ENCODE measurements at places on chromosomes 7 and 10.

DNA sequence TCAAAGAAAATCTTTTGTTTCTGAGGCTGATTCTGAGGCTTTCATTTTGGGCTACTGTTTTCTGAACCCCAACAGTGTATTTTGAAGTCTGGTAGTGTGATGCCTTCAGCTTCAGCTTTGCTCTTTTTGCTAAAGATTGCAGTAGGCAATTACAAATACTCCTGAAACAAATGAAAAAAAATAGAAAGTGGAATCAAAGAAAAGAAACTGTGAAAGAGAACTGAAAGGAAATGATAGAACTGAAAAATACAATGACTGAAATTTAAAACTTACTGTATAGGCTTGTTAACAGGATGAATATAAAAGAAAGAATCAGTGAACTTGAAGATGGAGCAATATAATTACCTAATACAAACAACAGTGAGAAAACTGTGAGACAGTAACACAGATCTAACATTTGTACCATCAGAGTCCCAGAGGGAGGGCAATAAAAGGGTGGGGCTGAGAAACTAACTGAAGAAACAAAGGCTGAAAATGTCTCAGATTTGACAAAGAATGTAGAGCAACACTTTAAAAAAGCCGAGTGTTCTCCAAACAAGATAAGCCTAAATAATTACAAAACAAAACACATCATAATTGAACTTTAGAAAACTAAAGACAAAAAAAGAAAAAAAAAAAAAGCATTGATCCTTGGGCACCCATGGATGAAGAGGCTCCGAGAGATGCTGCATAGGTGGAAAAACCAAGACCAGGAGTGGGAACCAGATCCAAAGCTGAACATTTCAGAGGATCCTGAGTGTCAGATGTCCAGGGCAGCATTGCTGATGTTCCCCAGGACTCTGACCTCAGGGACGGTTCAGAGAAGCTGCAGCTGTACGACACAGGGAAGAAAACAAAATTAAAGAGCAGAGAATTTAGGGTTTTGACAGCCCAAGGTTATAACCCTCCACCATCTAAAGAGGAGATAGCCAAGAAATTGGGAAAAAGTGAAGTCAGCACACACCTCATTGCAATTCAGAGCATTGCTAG, 223.2 kb upstream of the IGFBP3 start:
- no peak for DNase-seq

DNA sequence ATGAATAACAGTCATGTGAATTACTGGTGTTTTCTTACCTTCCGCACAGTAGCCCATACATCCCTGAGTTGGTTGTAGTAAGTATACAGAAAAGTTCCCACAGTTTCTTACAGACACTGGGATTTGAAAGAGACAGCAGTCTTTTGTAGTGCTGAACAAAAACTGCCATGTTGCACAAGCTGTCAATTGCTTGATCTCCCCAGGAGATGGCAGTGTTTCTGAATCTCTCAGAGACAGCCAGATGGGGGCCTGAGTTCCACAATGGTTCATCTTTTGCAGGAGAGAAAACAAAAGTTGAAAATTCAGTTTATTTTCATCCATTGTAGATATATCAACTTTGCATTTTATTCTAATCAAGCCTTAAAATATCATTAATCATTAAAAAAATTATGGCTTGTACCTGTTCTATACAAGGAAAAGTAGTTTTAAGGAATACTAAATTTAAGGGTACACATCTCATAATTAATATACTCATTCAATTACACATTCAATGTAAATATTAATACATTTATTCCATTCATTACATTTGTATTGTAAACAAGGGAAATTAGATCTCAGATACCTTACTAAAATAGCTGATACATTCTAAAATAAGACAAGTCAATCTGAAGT, 14.5 kb downstream of the VWDE start:
- DNase-seq, result peak; percentile 32

DNA sequence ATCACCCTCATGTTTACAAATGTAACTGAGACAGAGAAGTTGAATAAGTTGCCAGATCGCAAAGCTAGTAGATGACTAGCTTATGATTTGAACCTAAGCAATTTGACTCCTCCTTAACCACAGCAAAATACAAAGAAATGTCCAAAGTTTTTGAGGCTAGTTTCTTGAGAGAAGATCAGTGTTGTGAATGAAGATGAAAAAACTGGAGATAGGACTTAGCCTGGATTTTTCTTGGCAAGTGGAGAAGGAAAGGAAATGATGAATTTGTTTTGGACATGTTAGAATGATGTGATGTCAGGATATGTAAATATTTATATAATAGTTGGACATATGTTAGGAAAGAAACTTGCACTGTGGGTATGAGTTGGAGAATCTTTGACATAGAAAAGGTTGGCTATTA, 149.8 kb downstream of the LSMEM1 start:
- no peak for DNase-seq

- DNase-seq, result no peak
Measured at GRCh38 chr10:62904281-62904875, 88.2 kb upstream of the EGR2 start.

- no peak for DNase-seq
Measured at GRCh38 chr7:148708026-148708885, 9.6 kb downstream of the CUL1 start.

DNA sequence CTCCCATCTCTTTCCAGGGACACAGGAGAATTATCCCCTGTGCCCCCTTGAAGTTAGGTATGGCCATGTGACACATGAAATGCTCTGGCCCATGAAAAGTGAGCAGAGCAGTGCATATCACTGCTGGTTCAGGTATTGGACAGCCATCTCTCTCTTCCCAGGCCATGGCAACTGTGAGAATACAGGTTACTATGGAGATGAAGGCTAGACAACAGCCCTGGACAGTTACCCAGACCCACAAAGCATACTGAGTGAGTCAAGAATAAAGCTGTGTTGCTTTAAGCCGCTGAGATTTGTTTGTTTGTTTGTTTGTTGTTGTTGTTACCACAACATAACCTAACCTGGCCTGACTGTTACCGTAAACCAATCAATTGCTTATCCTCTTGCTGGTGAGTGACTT, 722.3 kb downstream of the KCNMA1 start:
- DNase-seq, result no peak

DNA sequence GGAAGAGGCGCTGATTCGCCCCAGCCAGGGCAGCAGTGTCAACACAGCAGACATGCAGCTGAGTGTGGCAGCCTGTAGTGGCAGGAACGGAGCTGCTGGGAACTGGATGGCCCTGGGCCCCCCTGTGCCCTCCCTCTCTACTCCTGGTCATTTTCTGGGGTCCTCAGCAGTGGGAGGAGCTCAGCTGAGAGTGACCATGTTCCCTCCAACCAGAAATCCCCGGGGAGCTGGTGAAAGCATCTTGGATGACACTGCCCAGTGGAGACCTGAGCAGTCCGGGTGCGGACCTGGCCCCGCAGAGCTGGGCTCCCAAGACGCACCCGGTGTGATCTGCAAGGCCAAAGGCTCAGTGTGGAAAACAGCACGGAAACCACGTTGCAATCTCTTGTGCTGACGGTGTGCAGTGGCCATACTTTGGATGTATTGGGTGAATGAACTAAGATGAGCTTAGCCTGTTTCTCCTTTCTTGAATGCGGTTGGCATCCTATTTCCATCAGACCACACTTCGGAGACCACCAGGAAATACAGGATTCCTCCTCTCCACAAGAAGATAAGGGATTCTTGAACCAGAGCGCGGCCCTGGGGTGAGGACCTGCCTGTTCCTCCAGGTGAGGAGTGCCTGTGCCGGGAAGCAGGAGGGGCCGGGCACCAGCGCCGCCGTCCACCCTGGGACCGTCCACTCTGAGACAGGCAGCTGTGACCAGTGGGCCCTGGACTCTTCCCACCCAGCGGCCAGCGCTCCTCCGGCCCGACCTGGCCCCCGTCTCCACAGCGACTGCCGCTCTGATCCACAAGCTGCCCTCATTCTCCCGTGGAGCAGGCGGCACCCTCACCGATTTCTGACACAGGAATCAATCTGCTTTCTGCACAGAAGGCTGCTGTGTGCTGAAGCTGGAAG, 93.5 kb upstream of the DIP2C start:
- DNase-seq, result no peak

DNA sequence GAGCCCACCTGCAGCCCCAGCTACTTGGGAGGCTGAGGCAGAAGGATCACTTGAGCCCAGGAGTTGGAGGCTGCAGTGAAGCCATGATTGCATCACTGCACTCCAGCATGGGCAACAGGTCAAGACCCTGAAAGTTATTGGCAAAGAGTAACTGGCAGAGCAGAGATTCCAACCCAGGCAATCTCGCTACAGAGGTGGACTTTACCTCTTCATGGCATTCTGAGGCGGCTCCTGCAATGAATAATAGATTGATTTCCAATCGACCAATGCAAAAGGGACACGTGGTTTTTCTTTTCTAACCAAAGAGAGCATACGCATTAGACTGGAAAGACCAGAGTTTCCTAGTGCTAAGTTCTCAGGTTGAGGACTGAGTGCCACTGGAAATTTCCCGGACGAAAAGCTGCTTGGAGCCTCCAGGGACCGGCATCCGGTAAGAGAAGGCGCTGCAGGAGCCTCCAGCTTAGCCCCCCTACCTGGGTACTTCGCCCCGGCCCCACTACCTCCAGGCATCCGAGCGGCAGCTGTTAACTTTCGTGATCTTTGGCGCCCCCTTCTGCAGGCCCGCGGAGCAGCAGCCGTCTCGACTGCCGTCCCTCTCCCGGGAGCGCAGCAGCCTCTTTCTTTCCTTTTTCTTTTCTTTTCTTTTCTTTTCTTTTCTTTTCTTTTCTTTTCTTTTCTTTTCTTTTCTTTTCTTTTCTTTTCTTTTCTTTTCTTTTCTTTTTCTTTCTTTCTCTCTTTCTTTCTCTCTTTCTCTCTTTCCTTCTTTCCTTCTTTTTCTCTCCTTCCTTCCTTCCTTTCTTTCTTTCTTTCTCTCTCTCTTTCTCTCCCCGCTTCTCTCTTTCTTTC, 4.1 kb downstream of the MBLAC1 start:
- DNase-seq, result peak; percentile 36

Data from AML-193 (cell line).